ENCODE measurements at places on chromosomes 3 and 15.

DNA sequence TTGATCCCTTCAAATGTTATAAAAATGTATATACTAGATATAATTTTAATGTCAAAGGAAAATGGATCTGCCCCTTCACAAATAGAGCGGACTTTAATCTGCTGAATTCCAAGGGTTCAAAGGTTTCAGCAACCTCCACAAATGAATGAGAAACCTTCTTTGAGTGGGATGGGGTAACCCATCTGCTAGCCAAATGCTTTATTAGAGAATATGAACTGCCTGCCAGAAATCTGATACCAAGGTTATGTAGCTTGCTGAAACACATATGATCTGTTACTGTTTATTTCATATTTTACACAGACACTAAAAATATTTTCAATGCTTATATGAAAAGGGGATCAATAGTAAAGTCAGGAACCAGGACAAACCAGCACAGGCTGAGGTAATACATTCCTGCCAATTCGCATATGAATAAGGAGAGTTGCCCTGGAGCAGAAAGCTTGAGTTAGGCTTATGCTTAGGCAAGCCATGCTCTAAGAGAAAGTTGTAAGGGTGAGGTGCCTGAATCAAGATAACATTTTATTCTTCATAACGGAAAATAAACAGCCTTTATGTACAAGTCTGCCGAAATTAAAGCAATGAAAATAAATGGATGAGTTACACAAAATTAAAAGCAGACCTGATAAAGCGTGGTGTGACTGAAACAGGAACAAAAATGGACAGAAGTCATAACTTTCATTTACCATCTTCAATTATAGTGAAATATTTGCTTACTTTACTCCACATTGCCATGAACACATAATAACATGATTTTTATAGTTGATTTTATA lies 26.5 kb downstream of the PLOD2 start:
- peaks cover 1% of the 10 kb centered on the region for H3K4me1 ChIP-seq
- H3K27me3 ChIP-seq = no peaks in the 10 kb centered on the region
- no peaks in the 10 kb centered on the region for H3K36me3 ChIP-seq

DNA sequence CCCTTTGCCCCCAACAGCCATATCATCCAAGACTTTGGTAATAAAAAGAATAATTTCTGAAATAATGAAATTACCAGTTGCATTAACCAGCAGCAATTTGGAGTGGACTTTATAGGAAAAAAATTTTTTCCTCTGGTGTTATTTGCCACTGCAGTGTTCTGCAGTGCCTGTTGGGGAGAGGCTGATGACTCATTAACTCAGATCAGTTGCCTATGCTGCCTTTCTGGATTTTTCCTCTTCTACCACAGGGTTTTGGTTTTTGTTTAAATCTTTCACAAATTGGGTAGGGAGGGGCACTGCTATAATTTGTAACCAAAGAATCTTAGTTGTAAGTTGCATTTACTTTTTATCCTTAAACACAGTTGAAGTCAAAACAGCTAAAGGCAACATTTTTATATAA lies 22.7 kb downstream of the ATP6V1A start:
- no peak overlapping the region for H3K27ac ChIP-seq
- no peaks in the 10 kb centered on the region for H3K27me3 ChIP-seq
- DNase-seq = no peak
- H3K4me1 ChIP-seq = no peaks in the 10 kb centered on the region

DNA sequence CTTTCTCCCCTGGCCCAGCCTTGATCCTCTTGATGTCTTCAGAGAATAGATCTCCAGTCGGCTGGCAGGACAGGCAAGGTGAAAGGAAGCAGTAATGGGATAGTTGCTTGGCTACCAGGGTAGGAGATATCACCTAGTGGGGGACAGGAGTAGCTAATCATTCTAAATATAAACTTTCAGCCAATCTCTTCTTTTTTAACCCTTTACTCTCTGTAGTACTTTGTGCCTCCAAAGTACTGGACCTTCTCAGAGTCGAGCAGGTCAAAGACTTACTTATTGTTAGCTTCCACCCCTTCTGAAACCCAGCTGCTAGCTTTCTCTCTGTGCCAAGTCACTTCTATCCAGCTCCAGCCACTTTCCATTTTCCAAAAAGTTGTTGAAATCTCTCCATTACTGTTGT lies 43.4 kb upstream of the FILIP1L start:
- peaks cover 16% of the 10 kb centered on the region for H3K4me1 ChIP-seq
- no peak overlapping the region for H3K27ac ChIP-seq
- H3K4me3 ChIP-seq = no peak overlapping the region
- H3K36me3 ChIP-seq = no peaks in the 10 kb centered on the region

DNA sequence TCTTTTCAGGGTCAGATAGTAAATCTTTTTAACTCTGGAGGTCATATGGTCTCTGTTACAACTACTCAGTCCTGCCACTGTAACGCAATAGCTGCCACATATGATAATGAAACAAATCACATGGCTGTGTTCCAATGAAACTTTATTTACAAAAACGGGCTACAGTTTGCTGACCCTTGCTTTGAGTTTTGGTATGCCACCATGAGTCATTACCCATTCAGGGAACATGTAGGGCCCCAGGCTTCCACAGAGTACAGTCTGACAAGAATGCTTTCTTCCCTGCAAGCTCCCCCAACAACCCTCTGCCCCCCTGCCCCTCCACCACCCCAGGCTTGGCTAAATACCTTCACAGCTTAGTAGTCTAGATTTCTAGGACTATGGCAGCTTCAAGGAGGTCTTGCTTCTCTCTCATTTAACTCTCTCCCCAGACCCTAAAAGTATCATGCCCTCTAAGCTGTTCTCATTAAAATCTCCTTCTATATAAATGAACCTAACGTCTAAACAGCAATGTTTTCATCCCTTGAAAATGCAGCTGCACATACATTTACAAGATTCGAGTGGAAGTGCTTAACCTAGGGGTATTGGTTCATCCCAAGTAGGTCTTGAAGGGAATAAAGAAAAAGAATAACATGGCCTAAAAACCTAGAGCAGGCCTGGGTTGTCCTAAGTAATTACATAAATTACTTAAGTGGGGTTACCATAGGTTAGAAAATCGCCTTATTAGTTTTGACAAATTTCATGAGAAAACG lies 117.8 kb upstream of the PRICKLE2 start:
- H3K27ac ChIP-seq = no peak overlapping the region
- DNase-seq = no peak
- no peak overlapping the region for H3K4me3 ChIP-seq
- H3K36me3 ChIP-seq = no peaks in the 10 kb centered on the region
- H3K4me1 ChIP-seq = peaks cover 35% of the 10 kb centered on the region

- no peak for DNase-seq
- no peak overlapping the region for H3K4me3 ChIP-seq
- H3K36me3 ChIP-seq = no peaks in the 10 kb centered on the region
- H3K27ac ChIP-seq = no peak overlapping the region
- H3K4me1 ChIP-seq = no peaks in the 10 kb centered on the region
- H3K27me3 ChIP-seq = no peaks in the 10 kb centered on the region
Measured at GRCh38 chr3:110157221-110157620, 819.9 kb upstream of the DPPA4 start.

DNA sequence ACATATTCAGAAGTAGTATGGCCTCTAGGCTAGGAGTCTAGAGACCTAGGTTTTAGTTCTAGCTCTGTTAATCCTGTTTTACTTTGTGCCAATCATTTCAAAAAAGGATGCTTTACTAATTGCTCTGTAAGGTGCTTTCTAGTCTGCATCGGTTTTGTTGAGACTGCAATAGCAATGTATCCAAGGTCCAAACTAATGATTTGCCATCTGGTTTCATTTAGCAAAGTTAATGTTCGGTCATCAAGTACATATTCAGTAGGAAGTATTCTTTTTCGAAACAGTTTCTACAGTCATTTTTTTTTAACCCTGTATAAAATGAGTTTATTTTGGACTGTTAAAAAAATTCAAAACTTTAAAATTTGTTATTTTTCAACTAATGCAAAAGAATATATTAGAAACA lies 2.0 kb upstream of the GALK2 start:
- DNase-seq = no peak
- peaks cover 13% of the 10 kb centered on the region for H3K4me1 ChIP-seq
- H3K27me3 ChIP-seq = no peaks in the 10 kb centered on the region
- H3K36me3 ChIP-seq = no peaks in the 10 kb centered on the region
- H3K27ac ChIP-seq = no peak overlapping the region

GRCh38 chr3:178436773-178437172 lies 99.5 kb upstream of the KCNMB2 start:
- no peak for DNase-seq
- H3K4me3 ChIP-seq = no peak overlapping the region
- no peak overlapping the region for H3K27ac ChIP-seq
- no peaks in the 10 kb centered on the region for H3K4me1 ChIP-seq

GRCh38 chr15:40320931-40321371 lies 2.5 kb upstream of the INAFM2 start:
- H3K27ac ChIP-seq = no peak overlapping the region
- H3K4me3 ChIP-seq = no peak overlapping the region
- no peaks in the 10 kb centered on the region for H3K36me3 ChIP-seq
- DNase-seq = no peak
- peaks cover 26% of the 10 kb centered on the region for H3K4me1 ChIP-seq

DNA sequence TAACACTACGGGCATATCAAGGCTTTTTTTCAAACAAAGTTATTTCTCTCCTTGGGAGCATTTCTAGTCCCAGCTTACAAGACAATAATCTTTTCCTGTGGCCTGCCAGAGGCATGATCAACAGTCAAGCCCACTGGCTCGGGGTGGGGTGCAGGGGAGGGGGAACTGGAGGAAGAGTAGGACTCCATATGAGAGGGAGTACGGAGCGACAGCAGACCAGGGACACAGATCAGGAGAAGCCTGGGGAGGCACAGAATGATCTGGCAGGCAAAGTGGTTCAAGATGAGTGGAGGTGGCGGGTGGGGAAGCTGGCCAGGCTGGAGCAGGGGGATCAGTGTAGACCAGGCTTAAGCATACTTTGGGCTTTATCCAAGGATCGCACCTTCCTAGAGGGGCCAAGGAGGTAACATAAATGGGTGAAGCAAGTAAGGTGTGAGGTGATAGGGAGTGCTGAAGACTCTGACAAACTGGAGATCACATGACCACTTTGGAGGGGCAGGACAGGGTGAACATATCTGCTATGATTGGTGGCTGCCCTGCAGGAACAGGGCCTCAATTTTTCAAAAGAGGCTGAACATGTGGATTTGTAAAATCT lies 37.4 kb downstream of the KLF15 start:
- no peak overlapping the region for H3K27ac ChIP-seq
- H3K36me3 ChIP-seq = no peaks in the 10 kb centered on the region
- no peaks in the 10 kb centered on the region for H3K4me1 ChIP-seq
- no peaks in the 10 kb centered on the region for H3K27me3 ChIP-seq

GRCh38 chr3:11778248-11778647 lies 68.4 kb downstream of the TAMM41 start:
- no peaks in the 10 kb centered on the region for H3K36me3 ChIP-seq
- H3K4me1 ChIP-seq = no peaks in the 10 kb centered on the region
- no peaks in the 10 kb centered on the region for H3K27me3 ChIP-seq
- H3K4me3 ChIP-seq = no peak overlapping the region

GRCh38 chr15:81569286-81570080 lies 195.5 kb upstream of the TMC3 start:
- DNase-seq = no peak
- H3K27me3 ChIP-seq = no peaks in the 10 kb centered on the region
- no peak overlapping the region for H3K4me3 ChIP-seq
- no peaks in the 10 kb centered on the region for H3K36me3 ChIP-seq

- no peaks in the 10 kb centered on the region for H3K27me3 ChIP-seq
- no peak overlapping the region for H3K4me3 ChIP-seq
- DNase-seq = no peak
- H3K36me3 ChIP-seq = no peaks in the 10 kb centered on the region
Measured at GRCh38 chr3:89697321-89697916, 590.0 kb downstream of the EPHA3 start.

DNA sequence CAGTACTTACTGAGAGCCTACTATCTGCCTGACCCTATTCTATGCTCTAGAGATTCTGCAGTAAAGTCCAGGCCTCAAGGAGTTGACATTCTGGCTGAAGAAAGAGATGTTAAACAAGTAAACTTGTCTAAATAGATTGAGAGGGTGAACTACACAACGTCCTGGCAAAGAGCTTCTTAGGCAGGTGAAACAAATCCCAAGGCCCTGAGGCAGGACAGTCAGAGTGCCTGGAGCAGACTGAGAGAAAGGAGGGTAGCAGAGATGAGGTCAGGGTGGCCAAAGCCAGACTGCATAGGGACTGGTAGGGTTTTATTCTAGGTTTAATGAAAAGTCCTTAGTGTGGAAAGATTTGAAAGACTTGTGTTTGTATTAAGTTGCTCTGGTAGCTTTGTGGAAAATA lies 84.5 kb upstream of the ATP11B start:
- H3K4me1 ChIP-seq = no peaks in the 10 kb centered on the region
- H3K4me3 ChIP-seq = no peak overlapping the region
- no peaks in the 10 kb centered on the region for H3K36me3 ChIP-seq
- DNase-seq = no peak
- H3K27me3 ChIP-seq = peaks cover 9% of the 10 kb centered on the region

- no peak overlapping the region for H3K4me3 ChIP-seq
- no peak for DNase-seq
- no peaks in the 10 kb centered on the region for H3K36me3 ChIP-seq
- no peaks in the 10 kb centered on the region for H3K27me3 ChIP-seq
Measured at GRCh38 chr3:16066975-16067374, 107.5 kb upstream of the GALNT15 start.

GRCh38 chr3:71392251-71392650 lies 191.3 kb downstream of the FOXP1 start:
- no peak overlapping the region for H3K4me3 ChIP-seq
- peaks cover 53% of the 10 kb centered on the region for H3K4me1 ChIP-seq
- H3K27me3 ChIP-seq = no peaks in the 10 kb centered on the region
- no peak for DNase-seq

DNA sequence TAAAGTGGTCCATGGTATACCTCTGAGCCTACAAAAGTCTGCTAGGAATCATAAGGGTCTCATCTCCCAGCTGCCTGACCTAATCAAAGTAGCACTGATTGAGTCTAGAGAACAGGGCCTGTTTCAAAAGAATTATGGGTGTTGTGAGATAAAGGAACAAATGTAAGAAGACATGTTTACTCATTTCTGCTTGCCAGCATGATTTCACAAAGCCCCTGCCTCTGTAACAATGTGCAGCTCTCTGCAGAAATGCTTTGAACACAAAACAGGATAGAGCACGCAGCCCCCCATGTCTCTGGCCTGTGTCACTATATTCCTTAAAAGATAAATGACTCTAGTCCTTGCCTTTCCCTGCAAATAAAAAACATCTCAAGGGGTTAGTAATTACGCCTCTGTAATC lies 94.7 kb upstream of the IGSF10 start:
- H3K27ac ChIP-seq = no peak overlapping the region
- H3K27me3 ChIP-seq = no peaks in the 10 kb centered on the region
- no peaks in the 10 kb centered on the region for H3K36me3 ChIP-seq
- peaks cover 8% of the 10 kb centered on the region for H3K4me1 ChIP-seq
- DNase-seq = no peak

- no peak overlapping the region for H3K4me3 ChIP-seq
- H3K27me3 ChIP-seq = no peaks in the 10 kb centered on the region
- H3K4me1 ChIP-seq = no peaks in the 10 kb centered on the region
- no peak for DNase-seq
Measured at GRCh38 chr3:192655628-192656027, 71.7 kb downstream of the FGF12 start.
